ENCODE measurements at places on chromosomes 7 and 10.

- no peak for DNase-seq
Observed at GRCh38 chr7:80309971-80310549, 175.4 kb downstream of the GNAI1 start.

DNA sequence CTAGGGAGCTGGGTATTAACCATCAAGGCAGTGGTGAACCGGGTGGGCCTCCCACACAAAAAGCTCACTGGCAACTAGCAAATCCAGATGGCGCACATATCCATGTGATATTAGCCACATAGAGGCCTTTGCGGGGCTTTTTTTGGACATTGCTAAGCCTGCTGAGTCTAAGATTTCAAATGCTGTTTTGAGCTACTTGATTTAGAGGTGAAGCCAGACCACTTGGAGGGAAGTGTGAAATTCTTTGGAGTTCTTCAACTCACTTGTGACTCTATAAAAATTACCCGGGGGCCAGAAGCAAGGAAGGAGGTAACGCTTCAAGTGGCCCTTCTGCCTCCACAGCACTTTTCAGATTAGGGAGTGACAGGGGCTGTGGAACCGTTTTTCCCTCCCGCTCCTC, 619.8 kb upstream of the GALNT17 start:
- no peak for DNase-seq

DNA sequence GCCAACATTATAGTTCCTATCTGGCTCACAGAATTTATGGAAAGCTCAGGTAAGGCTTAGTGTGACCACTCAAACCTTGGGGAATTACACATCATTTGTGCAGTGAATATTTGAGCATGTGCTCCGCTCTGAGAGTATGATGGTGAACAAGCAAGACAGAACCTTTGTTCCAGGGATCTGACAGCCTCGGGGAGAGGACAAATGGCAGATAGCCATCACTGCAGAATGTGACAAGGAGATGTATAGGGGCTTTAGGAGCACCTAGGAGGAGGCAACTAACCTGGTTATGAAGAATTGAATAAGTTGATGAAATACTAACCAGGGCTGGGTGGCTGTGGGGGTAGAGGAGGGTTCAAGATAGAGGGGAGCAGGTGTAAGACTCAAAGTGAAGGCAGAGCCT, 290.5 kb downstream of the GFRA1 start:
- DNase-seq: no peak

DNA sequence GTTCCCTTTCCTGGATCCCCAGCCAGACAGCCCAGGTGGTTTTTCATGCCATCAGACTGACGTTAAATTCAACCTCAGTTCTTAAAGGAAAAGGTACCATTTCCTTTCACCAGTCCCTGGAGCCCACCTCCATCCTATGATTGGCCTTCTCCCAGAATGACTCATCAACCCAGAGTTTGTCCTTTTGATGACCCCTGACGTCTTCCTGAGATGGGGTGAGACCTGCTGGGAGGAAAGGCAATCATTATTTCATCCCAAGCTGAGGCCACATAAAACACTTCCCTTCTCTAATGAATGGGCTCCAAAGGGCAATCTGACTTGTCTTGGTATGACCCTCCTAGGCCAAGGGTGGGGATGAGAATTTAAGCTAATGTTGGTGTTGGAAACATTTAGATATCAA, 750.7 kb downstream of the SUGCT start:
- DNase-seq: no peak

DNA sequence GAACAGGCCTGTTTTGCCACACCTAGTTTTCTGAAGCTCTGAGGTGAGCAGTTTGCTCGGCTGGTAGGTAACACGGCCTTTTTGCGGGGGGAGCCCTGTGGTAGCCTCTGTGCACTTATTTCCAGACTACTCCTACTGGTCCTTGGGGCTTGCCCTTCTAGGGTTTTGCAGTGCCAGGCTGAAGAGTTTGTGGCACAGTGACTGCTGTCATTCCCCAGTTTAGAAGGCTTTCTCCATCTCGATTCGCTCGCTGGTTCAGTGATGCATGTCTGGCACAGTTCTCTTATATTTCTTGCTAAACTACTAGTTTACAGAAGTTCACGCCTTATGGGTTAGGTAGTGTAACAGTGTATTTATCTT, 711 bp downstream of the KIF20B start:
- DNase-seq: peak; percentile 2

DNA sequence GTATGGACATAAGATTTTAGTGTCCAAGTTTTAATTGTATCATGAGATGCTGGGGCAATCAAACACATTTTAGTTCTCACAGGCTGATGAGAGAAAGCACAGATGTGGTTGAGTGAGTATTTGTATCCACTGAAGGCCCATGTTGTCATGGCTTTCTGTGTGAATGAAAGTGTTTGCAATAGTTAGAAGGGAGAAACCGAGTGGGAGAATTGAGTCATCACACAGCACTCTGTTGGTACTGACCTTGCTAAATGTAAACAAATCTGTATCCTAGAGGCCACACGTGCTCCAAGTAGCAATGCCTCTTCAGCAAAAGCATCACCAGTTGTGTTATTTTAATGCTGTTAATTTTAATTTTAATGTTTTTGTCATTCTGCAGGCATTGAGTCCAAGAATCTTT, 121.2 kb downstream of the EMX2 start:
- DNase-seq: no peak

DNA sequence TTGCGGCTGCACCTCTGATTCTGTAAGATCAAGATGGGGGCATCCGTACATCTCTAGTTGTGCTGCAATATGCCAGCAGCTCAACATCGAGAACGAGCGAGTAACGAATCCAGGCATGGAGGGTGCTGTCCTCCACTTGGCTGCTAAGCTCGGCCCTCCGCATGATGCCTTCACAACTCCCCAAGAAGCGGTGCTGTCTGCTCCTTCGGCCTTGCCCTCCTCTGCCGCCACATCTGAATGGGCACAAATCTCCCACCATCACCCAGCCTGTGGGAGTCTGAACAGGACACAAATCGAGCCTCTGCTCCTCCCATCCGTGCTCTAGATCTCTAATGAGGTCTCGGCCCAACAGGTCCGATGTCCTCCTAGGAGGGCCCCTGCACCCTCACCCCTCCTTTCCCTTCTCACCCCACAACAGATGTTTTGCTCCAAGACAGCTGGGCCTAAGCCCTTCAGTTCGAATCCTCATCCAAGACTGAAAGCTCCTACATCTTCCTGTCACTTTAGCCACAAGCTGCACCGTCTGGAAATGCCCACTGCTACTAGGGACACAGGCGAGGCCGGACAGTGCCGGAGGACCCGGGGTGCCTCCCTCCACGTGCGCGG, 86.7 kb downstream of the ZNF33B start:
- DNase-seq: no peak

DNA sequence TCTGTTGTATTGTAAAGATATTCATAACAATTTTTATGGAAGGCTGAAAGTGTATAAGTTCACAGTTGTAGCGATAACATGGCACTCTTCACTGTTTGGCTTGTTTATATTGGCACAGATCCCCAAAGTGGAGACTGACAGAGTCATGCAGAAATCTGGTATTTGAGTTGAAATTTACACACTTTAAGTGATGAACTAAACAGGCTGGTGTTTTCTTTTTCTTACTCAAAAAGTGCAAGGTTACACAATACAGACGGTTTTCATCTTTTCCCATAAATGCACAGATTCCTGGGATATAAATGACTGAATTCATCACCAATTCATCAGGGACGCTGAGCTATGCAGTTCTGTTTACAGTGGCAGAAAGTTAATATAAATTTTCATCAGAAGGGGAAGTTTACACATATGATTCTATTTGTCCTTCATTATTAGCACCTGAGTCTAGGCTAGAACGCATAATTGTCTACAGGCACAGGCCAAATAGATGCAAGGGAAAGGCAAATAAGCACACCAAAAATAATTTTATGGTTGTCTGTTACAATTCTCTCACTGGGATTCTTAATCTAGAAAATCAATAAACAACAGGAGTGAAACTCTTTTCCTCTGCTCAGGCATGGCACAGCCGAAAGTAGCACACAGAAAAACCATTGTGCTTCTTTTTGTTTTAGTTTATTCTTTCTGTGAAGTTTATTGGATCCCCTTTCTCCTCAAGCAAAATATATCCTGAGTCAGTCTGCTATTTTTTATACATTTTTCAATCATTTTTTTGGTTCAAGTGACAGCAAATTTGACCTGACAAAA, 88.0 kb downstream of the FOXP2 start:
- no peak for DNase-seq

GRCh38 chr10:114058297-114058696, 14.6 kb downstream of the ADRB1 start:
- DNase-seq: no peak

GRCh38 chr10:23512355-23513058, 73.6 kb downstream of the OTUD1 start:
- DNase-seq: no peak

DNA sequence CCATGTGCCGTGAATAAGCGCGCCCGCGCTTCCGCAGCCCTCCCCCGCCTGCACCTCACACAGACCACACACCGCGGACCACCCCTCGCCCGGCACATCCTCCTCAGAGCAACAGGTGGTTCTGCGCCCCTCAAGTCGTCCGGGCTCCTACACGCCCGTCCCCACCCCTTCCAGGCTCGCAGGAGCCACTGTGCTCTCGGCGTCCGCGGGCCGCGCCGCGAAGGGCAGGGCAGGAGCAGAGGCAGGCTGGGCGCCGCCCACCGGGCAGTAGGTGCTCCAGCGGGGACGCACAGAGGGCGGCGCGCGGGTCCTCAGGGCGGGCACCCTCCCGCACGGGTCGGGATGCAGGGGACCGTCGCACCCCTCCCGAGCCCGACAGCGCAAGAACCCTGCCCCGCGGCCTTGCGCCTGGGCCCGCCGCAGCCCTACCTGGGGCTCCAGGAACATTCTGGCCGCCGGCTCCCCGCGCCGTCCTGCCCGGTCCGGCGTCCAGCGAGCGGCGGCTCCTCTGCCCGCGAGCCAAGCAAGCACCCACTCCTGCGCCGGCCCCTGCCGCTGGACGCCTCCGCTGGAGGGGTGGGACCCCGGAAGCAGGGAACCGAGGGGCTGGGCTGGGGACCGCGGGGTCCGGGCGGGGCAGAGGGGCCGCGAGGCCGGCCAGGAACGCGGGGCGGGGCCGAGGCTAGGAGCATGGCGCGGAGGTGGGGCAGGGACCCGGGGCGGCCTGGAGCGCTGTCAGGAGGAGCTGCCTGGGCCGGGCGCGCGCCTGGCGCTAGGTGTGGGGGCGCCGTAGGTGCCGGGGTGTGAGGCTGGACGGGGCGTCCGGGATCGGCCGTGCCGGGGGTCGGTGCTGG, 37.4 kb downstream of the RASGEF1A start:
- DNase-seq: peak; percentile 21

GRCh38 chr7:107228291-107228690, 59.5 kb downstream of the HBP1 start:
- no peak for DNase-seq

DNA sequence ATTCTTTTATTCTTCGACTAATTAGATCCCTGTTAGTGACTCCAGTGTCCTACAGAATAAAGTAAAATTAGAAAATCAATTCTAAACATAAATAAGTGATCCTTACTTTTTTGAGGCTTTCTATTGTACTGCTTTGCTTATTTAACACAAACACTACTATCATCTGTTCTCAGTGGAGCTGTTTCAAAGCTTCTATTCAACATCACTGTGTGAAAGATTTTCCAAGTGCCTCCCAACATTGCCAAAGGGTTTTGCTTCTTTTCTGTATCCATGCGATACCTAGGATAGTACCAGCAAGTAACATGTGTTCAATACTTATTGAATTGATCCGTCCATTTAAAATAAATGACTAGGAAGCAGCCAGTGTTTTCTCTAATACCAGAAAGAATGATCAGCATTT, 125.7 kb downstream of the ARHGAP21 start:
- DNase-seq: no peak

DNA sequence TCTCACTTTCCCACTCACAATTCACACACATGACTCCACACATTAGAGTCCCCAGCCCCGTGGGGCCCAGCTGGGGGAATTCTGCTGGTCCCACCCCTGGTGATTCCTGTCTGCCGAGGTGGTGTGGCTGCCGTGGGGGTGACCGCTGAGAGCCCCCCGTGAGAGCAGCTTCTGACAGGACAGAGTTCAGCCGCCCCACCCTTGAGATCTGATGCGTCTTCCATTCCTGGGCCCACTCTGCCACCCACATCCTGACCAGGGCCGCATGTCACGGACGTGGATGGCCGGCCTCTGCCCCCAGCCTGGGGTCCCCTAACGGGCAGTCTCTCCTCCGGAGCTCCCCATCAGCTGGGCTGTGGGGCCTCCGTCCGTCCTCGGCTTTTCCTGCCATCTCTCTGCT, 240.1 kb upstream of the PITRM1 start:
- no peak for DNase-seq

DNA sequence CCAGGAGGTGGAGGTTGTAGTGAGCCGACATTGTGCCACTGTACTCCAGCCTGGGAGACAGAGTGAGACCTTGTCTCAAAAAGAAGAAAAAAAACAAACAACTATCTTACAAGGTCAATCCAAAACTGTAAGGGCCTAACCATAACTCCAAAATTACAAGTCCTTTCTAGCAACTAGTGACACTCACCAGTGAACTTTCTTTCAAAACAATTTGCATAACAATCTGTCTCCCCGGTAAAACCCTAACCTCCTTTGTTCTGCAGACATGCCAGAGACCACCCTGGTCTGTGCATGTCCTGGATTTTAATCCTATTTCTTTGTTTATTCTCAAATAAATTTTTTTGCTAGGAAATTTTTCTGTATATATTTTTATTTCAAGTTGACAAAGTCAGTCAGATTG, 68.1 kb downstream of the EXOC6 start:
- DNase-seq: no peak

- DNase-seq: no peak
Observed at GRCh38 chr10:43734716-43735115, 86.0 kb upstream of the ZNF32 start.

DNA sequence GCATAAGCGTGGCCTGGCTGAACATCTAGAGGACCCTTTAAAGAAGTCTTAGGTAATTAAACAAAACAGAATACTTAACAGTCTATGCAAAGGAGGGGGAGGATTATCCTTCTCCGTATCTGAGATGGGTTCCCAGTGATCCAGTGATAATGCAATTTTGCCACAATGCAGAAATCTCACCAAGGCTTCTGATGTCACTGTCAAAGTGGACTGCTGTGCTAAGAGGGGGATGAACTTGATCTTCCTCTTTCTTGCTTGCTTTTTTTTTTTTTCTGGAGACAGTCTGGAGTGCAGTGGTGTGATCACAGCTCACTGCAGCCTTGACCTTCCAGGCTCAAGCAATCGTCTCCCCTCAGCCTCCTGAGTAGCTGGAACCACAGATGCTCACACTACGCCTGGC, 30.8 kb downstream of the GATA3 start:
- no peak for DNase-seq

- no peak for DNase-seq
Observed at GRCh38 chr7:92071032-92071431, 63.2 kb downstream of the CYP51A1 start.

DNA sequence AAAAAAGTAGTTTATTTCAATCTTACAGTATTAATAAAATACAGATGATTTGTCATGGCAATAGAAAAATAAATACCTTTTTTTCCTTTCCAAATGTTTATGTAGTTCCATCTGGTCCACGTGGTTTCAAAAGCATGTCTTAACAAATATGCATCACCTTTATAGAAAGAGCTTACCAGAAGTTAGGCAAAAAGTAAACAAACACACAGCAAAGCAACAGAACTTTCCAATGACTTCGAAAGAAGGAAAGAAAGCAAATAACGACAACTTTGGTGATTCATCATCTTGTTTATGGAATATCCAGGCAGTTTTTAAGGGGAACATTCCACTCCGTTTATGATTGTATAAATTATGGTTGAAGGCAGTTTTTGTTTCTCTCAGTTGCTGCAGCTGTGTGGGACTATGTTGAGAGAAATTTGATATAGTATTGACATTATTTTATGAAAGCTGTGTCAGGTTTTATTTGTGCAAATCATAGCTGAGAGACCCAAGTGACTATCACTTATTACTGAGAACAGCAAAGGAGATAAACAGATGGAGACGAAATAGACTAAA, 203.1 kb downstream of the CDC14C start:
- no peak for DNase-seq
